ENCODE measurements at places on chromosomes 3 and 15.

DNA sequence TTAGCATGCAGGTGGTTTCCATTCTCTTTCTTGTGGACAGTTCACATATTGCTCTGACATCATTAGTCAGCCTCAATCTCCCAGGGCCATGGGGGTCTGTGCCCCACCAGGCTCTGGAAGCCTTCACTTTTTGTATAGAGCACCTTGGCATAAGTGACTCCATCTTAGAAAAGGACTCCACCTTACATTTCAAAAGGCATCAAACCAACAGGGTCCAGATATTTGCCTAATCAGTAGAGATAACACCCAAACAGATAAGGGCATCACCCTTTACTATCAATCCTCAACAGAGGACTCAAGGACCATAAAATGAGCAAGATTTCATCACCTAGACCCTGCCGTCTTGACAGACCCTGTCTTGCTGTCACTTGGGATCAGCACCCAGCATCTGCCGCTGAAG, 35.7 kb upstream of the LCTL start:
- DNase-seq = no peak

GRCh38 chr3:56123487-56123886, 344.8 kb downstream of the ERC2 start:
- DNase-seq = no peak

DNA sequence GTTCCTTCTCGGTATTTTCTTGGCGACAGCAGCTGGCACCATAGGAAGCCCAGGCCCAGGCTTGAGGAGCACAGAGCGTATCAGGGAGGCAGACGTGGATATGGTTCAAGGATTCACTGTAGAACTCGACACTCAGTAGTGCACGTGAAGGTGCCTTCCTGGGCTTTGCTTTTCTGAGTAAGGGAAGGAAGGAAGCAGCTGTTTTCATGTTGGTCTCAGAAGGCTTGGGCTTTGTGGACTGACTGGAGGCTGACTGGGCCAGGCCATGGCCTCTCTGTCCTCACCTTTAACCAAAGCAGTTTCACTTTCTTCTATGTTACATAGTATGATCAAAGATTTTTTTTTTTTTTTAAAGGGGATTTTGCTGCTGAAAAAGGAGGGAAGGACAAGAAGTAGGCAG, 6.9 kb upstream of the GHRL start:
- peak; percentile 40 for DNase-seq

DNA sequence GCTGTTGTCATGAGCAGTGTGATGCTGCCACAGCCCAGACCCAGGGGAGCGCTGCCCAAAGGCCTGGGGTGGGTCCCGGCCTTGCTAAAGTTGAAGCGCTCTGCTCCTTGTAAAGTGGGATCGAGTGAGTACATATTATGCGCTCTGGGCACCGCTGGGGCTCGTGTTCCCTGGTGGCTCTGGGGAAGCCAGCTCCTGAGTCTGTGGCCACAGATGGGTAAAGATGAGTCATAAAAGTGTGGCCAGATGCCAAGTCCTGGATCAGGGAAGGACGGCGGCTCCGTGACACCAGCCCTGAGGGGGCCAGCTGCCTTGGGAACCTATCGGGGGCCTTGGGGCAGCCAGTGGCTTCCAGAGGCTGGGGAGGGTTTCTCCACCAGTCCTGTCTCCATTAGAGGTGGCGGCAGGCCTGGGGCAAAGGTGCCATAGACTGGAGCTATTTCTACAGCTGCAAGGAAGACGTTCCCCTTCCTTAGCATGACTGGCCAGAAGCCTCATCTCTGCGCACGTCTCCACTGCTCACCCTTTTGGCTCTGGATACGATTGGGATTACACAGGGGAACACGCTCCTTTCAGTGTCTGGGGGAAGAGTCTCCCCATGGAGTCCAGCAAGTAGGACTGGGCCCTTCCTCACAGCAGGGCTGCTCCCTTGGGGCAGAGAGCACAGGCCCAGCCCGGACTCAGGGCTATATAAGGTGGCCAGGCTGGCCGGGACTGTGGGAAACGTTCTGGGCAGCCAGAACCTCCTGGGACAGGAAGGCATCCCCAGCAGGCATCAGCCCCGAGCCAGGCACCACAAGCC, 1.2 kb upstream of the ITIH4 start:
- DNase-seq = peak; percentile 79

DNA sequence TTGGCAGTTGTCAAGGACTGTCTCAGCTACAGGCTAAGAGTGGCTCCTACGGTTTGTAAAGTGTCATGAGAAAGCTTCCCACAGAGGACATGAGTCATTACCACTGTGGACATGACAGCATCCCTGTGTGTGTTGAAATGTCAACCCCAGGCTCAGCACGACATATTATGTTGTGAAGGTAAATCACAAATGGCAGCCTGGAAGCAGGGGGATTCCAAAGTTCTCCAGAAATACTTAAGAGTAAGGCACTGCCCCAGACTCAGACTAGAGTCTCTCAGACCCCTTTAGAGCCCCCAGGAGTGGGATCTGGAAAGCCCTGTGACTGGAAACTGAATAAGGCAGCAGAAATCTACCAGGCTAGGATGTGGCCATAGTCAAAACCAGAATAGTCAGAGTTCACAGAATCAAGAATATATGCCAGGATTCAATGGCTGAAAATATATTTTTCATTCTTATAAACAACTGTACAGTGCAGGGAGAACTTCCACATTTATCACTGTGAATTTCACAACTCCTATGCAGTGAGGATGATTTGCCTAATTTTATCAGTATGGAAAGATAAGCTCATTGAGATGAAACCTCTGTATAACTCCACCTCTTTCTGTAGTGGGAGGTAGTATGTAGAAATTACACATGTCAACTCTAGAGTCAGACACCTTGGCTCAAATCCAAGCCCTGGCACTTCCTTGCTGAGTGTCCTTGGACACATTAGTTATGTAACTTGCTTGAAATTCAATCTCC, 237.1 kb upstream of the CFAP20DC start:
- no peak for DNase-seq

DNA sequence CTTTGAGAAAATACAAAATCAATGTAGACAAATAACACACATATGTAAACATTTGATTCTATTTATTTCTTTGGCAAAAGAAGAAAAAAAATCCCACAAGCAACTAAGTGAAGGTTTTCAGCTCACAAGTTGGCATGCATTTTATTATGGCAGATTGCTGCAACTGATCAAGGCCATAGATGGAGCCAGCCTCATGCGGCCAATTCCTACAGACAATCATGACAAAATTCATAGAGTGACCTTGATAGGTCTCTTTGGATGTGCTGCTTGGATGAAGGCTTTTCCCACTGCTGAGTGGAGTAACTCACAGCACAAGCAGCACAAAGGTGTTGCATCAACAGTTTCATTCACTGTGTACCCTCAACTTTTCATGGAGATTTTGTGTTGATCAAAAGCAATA, 22.1 kb downstream of the FBN1 start:
- DNase-seq = no peak

DNA sequence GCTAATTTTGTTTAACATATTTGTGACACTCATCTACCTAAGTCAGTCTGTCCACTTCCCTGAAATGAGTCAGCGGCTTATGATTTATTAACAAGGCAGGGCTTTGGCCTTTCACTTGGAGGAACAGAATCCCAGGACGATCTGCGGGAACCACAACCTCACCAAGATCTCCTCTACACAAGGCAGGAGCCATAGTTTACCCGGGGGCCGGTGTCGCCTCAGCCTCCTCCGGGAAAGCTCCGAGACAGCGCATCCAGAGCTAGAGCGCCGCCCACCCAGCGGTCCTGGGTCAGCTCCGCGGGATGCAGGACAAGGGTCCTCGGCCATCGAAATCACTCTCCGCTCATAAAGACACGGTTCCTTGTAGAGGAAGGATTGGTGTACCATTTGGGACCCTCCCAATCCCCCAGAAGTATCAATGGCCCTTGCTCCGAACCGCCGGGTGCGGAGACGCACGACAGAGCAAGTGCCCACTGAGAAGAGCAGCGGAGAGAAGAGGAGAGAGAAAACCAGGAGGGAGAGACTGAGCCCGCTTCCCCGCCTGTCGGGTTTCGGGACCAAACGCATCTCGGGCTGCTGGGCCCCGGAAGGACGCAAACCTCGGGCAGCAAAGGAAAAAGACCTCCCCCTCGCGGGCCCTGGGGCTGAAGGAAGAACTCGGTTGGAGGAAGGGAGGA, 13.1 kb upstream of the ALCAM start:
- DNase-seq = peak; percentile 59

DNA sequence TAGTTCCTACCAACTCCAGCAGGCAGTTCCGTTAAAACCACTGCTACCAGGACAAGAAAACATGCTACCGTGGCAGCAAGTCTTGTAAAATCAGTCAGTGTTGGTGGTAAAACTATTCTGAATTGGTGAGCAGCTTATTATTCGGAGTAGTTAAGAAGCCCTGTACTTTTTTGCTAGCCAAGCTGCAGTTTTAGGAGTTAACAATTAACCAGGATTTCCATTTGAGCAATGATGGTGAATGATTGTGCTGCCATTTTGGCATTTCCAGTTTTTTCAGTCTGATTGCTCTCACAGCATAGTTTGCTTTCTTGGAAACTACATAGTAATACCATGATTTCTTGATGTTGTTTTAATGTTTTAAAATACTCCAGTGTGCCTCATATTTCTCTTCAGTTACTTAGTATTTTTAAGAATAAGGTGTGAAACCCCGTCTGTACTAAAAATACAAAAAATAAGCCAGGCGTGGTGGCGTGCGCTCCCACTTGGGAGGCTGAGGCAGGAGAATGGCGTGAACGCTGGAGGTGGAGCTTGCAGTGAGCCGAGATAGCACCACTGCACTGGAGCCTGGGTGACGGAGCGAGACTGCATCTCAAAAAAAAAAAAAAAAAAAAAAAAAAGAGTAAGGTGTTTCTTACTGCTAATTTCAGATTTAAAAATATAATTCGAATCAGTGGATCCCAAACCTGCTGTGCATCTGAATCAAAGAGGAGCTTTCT, 43.8 kb upstream of the SCAANT1 start:
- no peak for DNase-seq

DNA sequence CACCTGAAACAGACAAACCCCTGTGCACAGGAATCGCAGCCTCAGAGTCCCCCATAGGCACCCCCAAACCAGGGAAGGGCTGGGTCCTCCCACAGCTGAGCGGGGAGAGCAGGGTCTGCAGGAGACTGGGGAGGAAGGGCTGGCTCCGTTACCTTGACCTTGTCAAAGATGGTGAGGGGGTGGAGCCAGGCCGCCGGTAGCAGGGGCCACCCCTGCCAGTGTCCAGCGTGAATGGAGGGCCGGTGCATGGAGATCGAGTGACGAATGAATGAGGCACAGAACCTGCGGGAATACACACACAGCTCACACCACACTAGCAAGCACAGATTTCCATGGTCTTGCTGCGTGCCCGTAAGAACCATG, 102.2 kb downstream of the TMEM266 start:
- no peak for DNase-seq

DNA sequence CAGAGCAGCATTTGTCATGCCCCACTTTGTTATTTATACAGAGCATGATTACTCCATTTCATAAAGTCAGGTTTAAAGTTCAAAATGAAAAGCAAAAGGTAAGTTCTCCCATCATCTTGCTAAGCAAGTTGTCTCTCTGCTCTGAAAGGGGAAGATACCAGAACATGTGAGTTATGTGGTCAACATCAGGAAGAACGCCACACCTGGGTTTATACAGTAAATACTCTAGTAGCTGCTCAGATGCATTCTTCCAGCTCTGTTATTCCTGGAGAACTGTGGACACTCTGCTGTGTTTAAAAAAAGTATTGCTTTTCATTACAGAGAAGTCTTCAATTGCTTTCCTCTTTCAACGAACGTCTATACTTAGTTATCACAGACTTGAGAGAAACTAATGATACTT, 145.7 kb downstream of the PLCL2 start:
- DNase-seq = no peak

DNA sequence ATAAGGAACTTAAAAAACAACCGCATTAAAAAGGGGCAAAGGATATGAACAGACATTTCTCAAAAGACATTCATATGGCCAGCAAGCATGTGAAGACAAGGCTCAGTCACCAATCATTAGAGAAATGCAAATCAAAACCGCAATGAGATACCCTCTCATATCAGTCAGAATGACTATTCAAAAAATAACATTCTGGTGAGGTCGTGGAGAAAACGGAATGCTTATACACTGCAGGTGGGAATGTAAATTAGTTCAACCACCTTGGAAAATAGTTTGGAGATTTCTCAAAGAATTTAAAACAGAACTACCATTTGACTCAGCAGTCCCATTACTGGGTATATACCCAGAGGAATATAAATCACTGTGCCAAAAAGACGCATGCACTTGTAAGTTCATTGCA, 496.6 kb upstream of the SGO1 start:
- no peak for DNase-seq

Measured in fibroblast of mammary gland (primary cell).